Glutamatergic neuron (in vitro differentiated cells): ENCODE measurements at places on chromosomes 16 and 17.
A peak's percentile ranks its signal among the peaks of the same experiment; 100 is the strongest.

DNA sequence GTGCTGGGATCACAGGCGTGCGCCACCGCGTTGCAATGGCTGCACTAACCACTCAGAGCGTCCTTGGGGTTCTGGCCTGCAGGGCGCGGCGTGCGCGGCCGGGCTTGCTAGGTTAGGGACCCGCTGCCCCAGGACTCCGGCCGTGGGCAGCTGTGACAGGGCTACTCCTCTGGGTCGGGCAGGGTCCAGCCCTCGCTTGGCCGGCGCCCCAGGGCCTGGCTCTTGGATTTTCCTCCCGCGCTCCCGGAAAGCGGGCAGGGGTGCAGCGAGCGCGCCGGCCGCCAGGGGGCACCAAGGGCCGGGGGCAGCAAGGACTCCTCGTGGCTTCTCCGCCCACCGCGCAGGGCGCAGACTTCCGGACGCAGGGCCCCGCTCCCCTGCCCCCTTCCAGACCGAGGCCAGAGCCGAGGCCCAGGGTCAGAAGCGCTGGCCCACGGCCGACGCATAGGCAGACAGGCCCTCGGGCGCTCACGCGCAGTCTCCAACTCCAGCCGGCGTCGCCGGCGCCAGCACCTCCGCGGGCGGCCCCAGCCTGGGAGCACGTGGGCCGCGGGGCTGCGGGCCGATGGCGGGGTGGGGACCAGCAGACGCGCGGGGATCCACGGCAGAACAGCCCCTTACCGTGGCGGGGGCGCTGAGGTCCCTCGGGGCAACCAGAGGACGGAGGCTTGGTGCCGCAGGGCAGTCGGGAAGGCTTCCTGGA, 355 bp downstream of the TLE7 start:
- peak; percentile 31 for DNase-seq

GRCh38 chr16:79613009-79613408, 12.5 kb upstream of the MAF start:
- DNase-seq: no peak

GRCh38 chr16:78633551-78633950, 534.1 kb downstream of the WWOX start:
- DNase-seq: no peak

DNA sequence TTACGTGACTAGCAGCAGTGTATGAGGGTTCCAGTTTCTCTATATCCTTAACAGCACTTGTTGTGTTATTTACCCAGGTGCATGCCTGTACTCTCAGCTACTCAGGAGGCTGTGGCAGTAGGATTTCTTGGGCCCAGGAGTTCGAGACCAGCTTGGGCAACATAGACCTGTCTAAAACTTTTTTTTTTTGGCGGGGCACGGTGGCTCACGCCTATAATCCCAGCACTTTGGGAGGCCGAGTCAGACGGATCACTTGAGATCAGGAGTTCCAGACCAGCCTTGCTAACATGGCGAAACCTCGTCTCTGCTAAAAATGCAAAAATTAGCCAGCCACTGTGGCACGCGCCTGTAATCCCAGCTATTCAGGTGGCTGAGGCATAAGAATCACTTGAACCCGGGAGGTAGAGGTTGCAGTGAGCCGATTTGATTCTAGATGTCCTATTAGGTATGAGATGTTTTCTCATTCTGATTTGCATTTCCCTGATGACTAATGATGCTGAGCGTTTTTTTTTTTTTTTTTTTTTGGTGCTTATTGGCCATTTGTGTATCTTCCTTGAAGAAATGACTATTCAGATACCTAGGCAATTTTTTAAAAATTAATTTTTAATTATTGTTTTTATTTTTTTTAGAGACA, 13.4 kb downstream of the CASC3 start:
- DNase-seq: no peak

- DNase-seq: no peak
Observed at GRCh38 chr16:69378760-69379159, 7.0 kb downstream of the TERF2 start.

- peak; percentile 1 for DNase-seq
Observed at GRCh38 chr17:17367931-17368330, 64.8 kb downstream of the NT5M start.

- DNase-seq: no peak
Observed at GRCh38 chr16:66996983-66997358, 8.6 kb downstream of the CES4A start.

DNA sequence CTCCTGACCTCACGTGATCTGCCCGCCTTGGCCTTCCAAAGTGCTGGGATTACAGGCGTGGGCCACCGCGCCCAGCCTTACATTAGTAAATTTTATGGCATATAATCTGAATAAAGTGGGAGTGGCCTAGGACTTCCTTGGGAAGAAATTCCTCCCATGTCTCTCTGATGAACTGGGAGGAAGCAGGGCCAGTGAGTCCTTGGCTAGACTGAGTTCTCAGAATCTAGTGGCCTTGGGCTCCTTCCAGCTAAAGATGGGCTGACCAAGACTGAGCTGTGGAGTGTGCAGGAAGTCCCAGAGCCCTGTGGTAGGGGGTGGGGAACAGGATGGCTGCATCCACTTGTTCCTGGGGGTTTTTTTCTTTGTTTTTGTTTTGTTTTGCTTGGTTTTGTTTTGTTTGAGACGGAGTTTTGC, 10.0 kb upstream of the NAGLU start:
- no peak for DNase-seq

- DNase-seq: no peak
Observed at GRCh38 chr17:17321356-17322025, 18.3 kb downstream of the NT5M start.

DNA sequence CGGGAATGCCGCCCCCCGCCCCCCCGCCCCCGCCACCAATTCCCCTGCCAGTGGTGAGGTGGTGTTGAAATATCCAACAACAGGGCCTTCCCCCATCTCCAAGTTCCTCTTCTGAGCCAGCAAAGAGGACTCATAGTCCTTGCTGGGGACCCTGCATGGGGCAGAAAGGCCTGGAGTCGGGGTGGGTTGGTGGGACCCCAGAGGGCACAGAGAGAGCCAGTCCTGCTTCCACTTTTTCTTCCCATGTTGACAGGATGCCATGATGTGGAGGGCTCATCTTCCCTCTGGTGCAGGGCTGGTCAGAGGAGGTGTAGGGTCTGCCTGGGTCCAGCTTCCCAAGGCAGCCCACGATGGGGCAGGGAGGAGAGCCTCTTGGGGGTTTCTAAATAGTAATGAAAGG, 49.0 kb upstream of the PIK3R6 start:
- DNase-seq: no peak

DNA sequence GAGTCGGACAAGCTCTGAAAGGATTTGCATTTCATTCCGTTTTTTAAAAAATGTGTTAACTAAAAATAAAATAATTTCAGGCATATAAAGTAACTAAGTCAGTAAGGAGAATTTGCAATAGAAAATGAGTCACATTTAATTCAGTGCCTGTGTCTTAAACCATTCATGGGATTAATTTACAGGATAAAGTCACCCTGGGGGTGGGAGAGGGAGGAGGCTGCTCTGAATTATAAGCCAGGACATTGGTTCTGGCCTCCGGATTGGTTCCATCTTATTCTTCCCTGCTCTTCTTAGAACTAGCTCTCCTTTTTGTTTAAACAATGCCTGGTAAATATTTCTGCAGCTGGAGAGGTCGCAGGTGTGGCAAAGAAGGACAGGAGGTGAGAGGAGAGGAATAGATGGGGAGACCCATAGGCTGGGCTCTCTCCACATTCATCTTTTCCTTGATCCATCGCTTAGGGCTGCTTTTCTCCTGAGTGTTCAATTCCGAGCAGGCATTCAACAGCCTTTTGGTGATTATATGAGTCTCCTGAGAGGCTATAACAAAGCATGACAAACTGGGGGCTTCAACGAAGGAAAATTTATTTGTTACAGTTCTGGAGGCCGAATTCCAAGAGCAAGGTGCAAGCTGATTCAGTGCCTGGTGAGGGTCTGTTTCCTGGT, 319.2 kb downstream of the PHKB start:
- DNase-seq: no peak

DNA sequence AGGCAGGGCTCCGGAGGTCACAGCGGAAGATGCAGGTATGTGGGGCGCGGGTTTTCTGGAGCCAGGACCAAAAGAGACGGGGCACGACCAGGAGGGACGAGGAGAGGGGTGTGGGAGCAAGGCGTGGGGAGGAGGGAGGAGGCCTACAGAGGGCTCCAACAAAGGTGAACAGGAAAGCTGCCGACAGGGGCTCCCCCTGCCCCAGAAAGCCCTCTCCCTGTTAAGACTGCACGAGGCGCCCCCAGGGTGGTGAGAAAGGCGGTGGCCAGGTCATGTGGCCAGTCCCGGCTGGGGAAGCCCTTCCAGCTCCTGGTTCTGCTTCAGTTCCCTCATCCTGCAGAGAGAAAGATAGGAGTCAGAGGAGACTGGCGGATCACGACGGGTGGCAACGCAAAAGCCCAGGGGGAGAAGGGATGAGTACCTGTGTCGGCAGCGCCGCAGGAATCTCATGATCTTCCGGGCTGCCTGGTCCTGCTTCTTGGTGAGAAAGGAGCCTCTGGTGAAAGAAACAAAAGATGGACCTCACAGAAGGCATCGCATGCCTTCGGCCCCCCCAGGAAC, 949 bp upstream of the SPAG7 start:
- peak; percentile 64 for DNase-seq

GRCh38 chr17:29726715-29727252, 104.1 kb upstream of the CORO6 start:
- no peak for DNase-seq

DNA sequence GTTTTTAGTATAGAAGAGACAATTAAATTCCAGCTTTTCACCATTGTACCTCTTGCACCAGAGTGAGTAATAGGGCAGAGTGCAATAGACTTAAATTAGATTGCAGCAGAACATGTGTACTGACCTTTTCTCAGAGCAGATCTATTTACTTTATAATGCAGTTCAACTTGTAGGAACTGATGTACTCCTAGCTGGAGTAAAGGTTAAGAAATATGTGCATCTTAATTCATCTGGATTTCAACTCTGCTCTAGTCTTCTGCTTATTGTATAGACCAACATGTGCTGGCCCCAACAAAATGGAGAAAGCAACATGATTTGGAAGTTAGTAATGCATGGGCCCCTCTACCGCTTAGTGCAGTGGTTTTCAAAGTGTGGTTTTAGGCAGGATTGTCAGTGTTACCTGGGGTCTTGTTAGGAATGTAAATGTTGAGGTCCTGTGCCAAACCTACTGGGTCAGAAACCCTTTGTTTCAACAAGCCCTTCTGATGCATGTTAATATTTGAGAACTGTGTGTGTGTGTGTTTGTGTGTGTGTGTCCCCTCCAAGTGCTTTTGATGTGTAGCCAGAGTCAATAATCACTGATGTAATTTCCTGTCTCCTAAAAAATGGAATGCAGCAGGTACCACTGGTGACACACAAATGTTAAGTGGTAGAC, 138.6 kb downstream of the TOX3 start:
- no peak for DNase-seq

DNA sequence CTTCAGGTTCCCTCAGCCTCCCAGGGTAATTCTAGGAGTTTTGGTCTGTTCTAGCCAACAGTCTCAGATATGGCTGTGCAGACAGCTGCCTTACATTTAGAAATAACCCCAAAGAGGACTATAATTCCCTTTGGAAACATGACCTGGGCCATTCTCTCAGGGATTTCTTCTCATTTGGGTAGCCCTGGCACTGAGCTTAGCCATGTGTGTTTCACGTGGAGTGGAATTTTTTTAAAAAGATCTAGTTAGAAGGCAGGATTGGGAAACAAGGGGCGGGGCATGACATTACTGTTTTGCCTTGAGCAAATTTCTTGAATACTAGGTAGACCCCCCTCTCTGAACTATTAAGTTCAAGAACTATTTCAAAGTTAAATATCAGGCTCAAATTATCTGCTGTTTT, 29.6 kb upstream of the MRC2 start:
- DNase-seq: no peak

DNA sequence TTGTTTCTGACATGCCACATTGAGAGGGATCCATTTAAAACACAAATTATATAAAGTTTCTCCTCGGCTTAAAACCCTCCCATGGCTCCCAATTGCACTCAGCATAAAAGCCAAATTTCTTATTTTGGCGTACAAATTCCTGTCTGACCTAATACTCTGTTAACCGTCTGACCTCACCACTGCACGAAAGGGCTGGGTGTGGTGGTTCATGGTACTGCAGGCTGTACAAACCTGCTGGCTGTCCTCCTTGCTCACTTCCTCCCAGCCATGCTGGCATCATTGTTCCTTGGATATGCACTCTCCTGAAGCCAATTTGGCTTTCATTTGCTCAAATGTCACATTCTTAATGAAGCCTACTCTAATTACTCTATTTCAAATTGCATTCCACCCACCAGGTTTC, 301.6 kb upstream of the C16orf82 start:
- peak; percentile 49 for DNase-seq

DNA sequence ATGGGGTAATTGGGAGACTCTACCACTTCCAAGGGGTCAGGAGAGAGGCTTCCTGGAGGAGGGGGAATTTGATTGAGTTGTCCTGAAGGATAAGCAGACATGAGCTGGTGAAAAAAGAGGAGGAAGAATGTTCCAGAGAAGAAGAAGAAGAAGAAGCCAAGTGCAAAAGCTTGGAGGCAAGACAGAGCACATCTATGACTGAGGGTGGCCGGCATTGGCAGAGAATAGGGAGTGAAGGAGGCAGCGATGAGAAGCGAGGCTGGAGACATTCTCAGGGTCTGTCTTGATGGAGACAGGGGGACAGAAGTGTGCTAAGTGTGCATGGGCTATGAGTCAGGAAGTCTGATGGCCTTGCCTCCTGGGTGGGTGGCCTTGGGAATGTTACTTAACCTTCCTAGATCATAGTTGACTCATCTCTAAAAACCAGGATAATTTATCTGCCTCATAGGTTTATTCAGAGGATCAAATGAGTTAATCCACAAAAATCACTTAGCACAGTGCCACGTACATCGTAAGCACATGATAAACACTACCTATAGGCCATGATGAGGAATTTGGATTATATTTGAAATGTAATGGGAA, 171.7 kb downstream of the ABCC12 start:
- no peak for DNase-seq

DNA sequence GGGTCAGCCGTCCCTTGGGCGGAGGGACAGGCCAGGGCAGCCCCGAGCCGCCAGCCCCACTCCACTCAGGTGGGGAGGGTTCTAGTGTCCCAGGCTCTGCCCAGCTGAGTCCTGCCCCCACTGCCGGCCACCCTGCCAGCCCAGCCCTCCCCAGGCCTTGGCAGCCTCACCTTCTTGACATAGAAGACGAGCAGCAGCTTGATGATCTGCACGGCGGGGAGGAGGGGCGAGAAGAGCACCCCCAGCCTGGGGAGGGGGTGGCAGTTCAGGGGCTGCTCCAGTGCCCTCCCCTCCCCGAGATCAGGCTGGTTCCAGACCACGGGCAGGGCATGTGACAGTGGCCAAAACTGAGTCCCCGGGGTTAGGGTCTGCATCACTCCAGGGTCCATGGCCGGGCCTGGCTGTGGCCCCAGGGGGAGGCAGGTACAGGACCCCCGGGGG, 9.7 kb downstream of the TMC6 start:
- DNase-seq: no peak
